Activated CD8-positive, alpha-beta T cell treated with anti-CD3 and anti-CD28 coated beads, Interleukin-2, amount 10 ng/mL, durations not matched to agents 7 days and 5 days (primary cell): ENCODE measurements at places on chromosomes 5 and 9. TPM values are rescaled to one million over a fixed set of nuclear protein-coding genes. Genes with fewer than 3 reads are reported as not detected.

Gene NR6A1
- 0.26 TPM for total RNA-seq

DNA sequence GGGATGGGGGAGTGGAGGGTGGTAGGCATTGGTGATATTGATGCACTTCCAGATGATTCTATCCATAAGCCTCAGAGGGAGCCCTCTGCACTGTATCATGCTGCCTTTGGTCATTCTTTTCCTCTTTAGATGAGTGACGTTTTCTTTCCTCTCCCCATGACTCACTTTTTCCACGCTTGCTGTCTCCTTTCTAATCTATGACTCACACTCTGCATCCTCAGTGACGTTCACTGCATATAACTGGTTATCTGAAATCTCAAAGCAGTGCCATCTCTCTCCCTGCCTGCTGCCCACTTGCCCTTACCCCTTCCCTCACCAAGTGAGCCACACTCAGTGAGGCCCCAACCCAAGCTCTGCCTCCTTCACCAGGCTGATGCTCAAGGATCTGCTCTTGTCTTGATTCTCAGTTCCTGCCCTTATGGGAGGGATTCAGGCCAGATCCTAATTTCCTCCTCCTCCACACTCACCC, 31.6 kb downstream of the PTGS1 start:
- DNase-seq: peak; percentile 52

- peak; percentile 16 for DNase-seq
Observed at GRCh38 chr5:150106674-150107426, 20.5 kb upstream of the CSF1R start.

- DNase-seq: no peak
Observed at GRCh38 chr5:139381837-139382761, 998 bp downstream of the SLC23A1 start.

DNA sequence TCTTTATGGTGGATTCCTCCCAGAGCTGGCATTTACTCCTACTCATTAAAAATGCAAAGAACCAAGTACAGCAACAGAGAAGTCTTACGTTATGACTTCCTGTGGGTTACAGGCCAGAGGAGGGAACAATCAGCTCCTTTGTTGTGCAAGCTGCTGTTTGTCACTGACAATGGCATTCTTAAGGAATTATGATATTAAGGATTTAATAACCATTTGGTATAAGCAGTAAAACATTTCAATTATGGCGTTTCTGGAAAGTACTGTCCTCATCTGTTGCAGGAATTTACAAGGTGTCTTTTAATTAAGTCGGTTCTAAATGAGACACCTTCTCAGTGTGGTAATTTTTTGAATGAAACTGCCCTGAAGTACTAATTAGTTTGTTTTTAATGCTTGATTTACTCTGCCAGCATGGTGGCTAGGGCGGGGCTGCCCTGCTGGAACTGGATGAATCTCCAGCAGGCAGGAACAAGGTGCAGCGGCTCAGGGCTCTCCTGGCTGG, 49.1 kb upstream of the VDAC1 start:
- no peak for DNase-seq

DNA sequence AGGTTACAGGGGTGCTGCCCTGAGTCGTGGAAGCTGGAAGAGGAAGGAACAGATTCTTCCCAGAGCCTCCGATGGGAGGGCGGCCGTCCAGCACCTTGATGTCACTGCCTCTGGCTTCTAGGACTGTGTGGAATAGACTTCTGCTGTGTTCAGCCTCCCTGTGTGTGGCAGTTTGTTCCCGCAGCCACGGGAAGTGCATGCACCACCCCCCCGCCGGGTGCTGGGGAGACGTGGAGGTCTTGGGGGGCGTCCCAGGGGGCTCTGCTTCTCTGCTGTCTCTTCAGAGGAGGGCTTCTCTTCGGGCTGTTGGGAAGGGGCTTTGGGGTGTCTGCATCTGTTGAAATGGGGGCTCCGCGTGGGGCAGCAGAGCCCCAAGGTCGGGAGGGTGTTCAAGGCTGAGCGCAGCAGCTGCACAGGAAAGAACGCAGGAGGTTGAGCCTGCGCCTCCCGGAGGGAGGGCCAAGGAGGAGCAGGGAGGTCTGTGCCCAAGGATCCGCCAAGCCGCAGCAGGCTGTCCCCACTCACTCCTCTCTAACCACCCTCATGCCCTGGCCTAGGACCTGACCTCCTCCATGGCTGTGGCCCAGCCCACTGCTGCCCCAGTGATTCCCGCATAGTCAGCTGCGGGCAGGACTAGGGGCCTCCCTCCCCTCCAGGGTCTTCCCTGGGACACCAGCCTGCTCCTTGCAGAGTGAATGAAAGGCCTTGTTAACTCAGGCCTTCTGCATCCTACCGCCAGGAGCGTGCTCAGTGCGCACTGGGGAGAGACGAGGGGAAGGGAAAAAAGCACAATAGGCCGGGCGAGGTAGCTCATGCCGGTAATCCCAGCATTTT, 45.0 kb downstream of the ROPN1L start:
- DNase-seq: no peak

- no peak for DNase-seq
Observed at GRCh38 chr5:40484495-40484894, 195.2 kb upstream of the PTGER4 start.

- DNase-seq: no peak
Observed at GRCh38 chr5:79512049-79512448, 1.9 kb downstream of the HOMER1 start.

GRCh38 chr5:115575167-115576070, 26.9 kb downstream of the TICAM2 start:
- no peak for DNase-seq
